ENCODE measurements at places on chromosomes 12 and 14. TPM values are rescaled to one million over a fixed set of nuclear protein-coding genes. Genes with fewer than 3 reads are reported as not detected.

IL23A gene
- 22.9 TPM for total RNA-seq

HOXC11 gene
- total RNA-seq: not detected

AQP6 gene
- total RNA-seq: not detected

ZDHHC22 gene
- not detected for total RNA-seq

ARF3 gene
- total RNA-seq: 81.8 TPM
